ENCODE measurements at places on chromosomes 7 and 10.

GRCh38 chr10:69801434-69802315 is at the start of gene COL13A1:
Gene COL13A1, plus strand, starts transcription at chr10:69801906. Its CDS starts 518 bp downstream, at chr10:69802424.
- peak; percentile 64 for DNase-seq

GRCh38 chr10:127906548-127907377 is at the start of gene PTPRE:
Gene PTPRE, plus strand, starts transcription at chr10:127907103. Its CDS starts 133,779 bp downstream, at chr10:128040882.
- DNase-seq, result peak; percentile 89

DNA sequence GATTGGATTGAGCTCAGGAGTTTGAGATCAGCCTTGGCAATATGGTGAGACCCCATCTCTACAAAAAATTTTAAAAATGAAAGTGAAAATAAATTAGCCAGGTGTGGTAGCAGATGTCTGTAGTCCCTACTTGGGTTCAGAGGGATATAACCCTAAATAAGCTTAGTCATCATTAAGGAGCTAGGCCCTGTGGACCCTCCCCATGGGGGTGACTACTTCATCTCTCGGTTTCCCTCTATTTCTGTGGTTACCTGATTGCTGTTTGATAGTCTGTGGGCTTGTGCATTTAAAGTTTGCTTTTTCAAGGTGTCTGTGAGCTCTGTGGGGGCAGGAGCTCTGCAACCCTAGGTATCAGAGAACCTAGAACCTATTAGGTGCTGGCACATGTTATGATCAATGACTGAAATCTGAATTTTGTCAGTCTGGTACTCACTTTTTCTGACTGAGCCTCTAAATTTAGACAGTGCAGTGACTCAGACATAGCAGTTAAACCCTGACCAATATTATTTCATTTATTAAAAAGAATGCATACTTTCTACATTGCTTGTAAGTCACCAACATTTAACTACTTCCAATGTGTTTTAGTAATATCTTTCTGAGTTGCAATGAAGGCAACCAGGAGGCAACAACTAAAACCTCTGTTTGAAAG is 8.1 kb upstream of the CUZD1 start:
- no peak for DNase-seq

- DNase-seq, result no peak
Observed at GRCh38 chr7:24227068-24227467, 56.9 kb upstream of the NPY start.

- no peak for DNase-seq
Observed at GRCh38 chr7:142352543-142352942, 94.7 kb upstream of the PRSS58 start.

GRCh38 chr10:13729586-13730305 is 143.0 kb downstream of the PRPF18 start:
- no peak for DNase-seq

GRCh38 chr7:66720561-66720960 is 20.0 kb upstream of the RABGEF1 start:
- DNase-seq, result no peak

DNA sequence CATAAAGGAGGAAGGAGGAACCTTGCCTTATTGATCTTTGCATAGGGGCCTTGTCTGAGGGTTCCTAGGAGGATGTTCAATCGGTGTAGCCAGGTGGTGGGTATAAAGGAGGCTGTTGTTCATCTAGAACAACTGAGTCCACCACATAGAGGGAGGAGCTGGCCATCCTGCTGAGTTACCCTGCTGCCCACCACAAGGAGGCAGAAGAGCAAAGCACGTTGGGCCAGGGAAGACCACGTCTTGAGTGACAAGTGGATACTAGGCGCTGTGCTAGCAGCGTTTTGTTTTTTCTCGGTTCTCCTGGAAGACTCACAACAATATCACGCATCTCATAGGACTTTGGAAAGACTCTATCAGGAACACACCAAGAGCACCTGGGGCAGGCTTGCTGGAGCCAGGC is 20.0 kb downstream of the FOXI2 start:
- DNase-seq, result no peak

- DNase-seq, result no peak
Observed at GRCh38 chr7:157652954-157653826, 316.4 kb downstream of the DNAJB6 start.

- DNase-seq, result no peak
Observed at GRCh38 chr10:49549640-49550346, 10.9 kb upstream of the ERCC6 start.

DNA sequence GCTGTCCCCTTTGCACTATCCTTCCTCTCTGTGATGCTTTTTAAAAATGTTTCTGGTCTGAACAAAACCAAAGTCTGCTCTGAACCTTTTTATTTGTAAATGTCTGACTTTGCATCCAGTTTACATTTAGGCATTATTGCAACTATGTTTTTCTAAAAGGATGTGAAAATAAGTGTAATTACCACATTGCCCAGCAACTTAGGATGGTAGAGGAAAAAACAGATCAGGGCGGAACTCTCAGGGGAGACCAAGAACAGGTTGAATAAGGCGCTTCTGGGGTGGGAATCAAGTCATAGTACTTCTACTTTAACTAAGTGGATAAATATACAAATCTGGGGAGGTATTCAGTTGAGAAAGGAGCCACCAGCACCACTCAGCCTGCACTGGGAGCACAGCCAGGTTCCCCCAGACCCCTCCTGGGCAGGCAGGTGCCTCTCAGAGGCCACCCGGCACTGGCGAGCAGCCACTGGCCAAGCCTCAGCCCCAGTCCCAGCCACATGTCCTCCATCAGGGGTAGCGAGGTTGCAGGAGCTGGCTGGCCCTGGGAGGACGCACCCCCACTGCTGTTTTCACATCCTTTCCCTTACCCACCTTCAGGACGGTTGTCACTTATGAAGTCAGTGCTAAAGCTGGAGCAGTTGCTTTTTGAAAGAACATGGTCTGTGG is 11.4 kb upstream of the CSGALNACT2 start:
- no peak for DNase-seq

DNA sequence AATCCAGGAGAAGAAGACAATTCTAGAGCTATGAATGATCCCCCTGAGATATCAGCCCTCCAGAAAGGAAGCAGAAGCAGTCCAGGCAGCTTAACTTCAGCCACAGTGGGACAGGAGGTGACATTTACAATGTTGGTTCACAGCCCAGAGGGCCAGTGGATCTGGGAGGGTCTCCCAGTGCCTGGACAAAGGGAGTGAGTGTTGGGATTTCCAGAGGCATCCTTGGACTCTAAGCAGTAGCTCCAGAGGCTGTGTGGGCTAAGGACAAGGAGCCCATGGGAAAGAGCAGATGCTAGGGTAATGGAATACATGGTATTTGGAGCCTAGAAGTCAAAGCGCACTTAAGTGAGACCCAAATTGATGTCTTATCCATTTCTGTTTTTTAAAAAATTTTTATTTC is 97.4 kb upstream of the NUPR2 start:
- no peak for DNase-seq

GRCh38 chr10:4810092-4810491 is 15.9 kb upstream of the AKR1E2 start:
- no peak for DNase-seq

DNA sequence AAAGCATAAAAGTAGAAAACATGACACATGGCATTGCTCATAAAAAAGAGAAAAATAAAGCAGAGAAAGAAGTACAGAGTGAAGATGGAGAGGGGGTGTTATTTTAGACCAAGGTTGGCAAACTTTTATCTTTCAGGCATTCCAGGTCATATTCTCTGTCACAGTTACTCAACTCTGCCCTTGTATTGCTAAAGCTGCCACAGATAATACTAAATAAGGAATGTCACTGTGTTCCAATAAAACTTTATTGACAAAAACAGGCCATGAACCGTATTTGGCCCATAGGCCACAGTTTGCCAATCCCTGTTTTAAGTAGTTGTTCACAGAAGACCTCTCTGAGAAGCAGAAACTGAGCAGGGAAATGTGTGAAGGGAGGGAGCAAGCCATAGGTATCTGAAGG is 167.4 kb downstream of the GLI3 start:
- no peak for DNase-seq

DNA sequence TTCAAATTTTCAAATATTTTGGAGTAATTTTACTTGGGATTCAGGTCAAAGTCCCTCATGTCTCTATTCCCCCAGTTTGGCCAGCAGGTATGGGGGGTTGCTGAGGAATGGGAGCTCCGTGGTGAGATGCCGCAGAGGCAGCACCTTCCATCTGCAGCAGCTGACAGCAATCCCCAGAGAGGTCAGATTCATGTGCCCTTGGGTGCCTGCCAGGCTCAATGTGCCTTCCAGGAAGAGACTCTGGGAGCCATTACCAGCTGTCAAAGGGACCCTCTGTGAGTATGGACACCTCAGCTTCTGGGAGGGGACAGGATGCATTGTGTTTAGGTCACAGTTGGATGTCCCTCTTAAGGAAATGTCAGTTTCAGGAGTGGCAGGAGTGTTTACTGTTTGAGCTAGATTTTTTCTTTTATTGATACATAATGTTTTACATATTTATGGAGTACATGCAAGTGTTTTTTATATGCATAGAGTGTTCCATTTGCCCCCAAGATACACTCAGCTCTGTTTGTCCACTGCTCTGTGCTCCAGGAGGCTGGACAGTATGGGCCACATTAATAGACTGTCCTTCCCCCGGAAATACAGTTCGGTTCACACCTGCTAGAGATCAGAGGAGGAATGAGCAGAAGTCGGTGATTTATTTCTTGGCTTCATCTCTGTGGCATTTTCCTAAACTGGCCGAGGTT is 75.3 kb upstream of the GRB10 start:
- no peak for DNase-seq

DNA sequence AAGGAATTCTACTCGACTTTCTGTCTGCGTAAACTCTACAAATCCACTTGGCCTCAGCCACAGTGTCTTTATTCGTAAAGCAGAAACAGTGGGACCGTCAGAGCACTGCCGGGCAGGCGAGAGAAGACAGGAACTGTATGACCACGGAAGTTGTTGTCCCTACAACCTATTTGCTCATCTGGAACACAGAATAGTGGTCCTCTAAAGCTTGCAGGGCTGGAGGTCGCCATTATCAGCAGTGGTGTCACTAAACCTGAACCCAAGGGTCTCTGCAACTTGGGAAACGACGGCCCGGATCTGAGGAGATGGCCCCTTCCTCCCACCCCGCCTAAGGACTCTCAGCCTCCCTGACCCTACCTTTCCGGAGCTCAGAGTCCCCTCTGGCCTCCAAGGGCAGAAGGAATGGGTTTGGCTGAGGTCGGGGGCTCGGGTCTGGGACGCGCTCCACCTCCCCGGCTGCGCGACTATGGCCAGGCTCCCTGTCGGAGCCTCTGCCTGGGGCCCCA is 442 bp downstream of the STYXL1 start:
- DNase-seq, result peak; percentile 28

DNA sequence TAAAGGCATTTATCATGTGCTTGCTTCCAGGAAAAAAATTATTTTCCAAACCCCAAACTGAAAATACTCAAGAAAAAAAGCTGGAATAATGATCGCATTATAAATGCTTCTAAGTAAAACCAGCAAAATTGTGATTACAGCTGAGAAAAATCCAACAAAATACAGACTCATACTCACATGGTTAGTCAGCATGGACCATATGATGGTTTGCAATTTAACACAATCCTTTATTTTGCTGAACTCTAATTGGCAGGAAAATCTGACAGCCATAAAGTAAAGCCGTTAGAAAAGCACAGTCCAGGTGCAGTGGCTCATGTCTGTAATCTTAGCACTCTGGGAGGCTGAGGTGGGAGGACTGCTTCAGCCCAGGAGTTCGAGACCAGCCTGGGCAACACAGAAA is 59.6 kb downstream of the BRI3 start:
- no peak for DNase-seq

- DNase-seq, result no peak
Observed at GRCh38 chr7:40978047-40978446, 724.8 kb downstream of the INHBA start.

- DNase-seq, result no peak
Observed at GRCh38 chr10:28300027-28300426, 2.8 kb downstream of the MPP7 start.

DNA sequence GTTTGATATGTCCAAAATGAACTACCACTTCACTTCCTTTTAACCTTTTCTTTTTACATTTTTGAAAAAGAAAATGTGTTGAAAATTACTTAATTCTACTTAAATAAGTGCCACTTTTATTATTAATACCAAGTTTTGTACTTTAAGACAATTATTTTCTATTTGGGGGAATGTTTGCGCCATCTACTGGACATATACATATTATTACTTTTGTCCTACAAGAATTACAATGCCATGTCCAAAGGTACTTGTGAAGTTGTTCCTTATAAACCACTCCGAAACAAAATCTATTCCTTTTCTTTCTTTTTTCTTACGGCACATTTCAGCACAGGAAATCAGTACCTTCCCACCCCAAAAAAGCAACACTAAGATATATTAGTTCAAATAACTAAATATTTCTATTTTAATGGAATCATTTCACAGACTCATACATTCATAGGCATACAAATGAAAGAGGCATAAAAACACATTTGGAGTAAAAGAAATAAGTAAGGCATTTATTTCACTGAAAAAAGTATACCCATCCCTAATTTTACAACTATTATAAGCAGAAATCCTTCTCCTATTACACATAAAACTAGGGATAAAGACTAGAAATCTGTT is 169.9 kb downstream of the RNF133 start:
- DNase-seq, result no peak

- DNase-seq, result no peak
Observed at GRCh38 chr10:32143302-32143847, 87.2 kb upstream of the KIF5B start.

DNA sequence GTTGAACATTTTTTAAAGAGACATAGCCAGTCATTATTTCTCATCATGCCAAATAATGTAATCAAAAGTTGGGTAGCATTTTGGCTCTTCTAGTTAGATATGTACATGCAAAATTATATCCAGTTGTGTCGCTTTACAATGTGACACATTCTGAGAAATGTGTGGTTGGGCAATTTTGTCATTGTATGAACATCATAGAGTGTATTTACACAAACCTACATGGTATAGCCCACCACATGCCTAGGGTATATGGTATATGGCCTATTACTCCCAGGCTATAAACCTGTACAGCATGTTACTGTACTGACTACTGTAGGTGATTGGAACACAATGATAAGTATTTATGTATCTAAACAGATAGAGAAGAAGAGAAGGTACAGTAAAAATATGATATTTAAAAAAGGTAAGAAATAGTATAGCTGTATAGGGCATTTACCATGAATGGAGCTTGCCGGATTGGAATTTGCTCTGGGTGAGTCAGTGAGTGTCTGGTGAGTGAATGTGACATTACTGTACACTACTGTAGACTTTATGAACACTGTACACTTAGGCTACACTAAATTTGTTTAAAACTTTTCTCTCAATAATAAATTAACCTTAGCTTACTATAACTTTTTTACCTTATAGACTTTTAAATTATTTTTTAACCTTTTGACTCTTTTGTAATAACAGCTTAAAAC is 16.5 kb downstream of the ZNF365 start:
- DNase-seq, result no peak

- DNase-seq, result no peak
Observed at GRCh38 chr10:78584266-78584665, 484.5 kb upstream of the ZMIZ1 start.

GRCh38 chr10:126062131-126063032 is 166.0 kb downstream of the FANK1 start:
- no peak for DNase-seq

All from HEK293T (cell line).